ENCODE measurements at places on chromosomes 5 and 9. TPM values are rescaled to one million over a fixed set of nuclear protein-coding genes. Genes with fewer than 3 reads are reported as not detected.

- DNase-seq, result no peak
Measured at GRCh38 chr9:125904155-125904851, 157.1 kb downstream of the PBX3 start.

GPX8 gene
- 129 TPM for total RNA-seq

GRCh38 chr5:74067748-74068541 lies 441.9 kb downstream of the ARHGEF28 start:
- DNase-seq, result no peak

DNA sequence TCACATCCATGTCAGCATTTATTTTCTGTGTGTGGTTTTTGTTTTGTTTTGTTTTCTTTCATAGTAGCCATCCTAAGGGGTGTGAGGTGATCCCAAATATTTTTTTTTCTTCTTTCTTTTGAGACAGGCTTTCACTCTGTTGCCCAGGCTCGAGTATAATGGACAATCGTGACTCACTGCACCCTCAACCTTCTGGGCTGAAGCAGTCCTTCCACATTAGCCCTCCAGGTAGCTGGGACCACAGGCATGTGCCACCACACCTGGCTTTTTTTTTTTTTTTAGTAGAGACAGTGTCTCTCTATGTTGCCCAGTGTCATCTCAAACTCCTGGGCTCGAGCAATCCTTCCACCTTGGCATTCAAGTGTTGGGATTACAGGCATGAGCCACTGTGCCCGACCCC lies 59.1 kb downstream of the CDC42SE2 start:
- DNase-seq, result no peak

ZNF454 gene
- 0.72 TPM for total RNA-seq

DNA sequence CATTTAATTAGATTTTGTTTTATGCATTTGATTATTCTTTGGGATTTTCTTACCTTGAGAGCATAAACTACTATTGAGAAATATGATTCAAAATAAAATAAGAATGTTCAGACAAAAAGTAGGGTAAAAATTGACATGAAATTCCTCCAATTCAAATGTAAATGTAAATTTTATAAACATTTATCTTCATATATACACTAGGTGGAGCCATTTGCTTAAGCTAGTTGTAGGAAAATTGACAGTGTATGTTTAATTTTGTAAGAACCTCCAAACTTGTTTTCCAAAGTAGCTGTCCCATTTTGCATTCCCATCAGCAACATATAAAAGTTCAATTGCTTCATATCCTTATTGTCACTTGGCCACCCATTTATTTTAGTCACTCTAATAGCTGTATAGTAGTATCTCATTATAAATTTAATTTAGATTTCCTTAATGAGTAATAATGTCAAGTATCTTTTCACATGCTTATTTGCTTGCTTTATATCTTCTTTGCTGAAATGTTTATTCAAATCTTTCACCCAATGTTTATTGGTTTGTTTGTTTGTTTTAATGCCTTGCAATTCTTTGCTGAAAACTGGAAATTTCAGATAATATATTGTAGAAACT lies 37.6 kb upstream of the SLCO6A1 start:
- peak; percentile 17 for DNase-seq

DNA sequence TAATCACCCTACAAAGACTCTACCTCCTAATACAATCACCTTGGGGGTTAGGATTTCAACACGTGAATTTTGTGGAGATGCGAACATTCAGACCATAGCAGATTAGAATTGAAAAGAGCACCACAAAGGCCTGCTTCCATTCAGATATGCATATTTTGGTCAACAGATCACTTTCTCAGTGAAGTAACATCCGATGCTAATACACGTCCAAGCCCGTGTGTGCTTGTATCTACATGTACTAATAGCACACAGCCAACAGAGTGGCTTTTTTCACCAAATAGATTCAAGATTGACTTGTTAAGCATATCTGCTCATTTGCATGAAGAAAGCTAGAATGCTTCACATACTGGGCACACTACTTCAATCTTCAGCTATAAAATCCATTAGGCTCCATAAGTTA lies 35.6 kb upstream of the SSBP2 start:
- no peak for DNase-seq

DNA sequence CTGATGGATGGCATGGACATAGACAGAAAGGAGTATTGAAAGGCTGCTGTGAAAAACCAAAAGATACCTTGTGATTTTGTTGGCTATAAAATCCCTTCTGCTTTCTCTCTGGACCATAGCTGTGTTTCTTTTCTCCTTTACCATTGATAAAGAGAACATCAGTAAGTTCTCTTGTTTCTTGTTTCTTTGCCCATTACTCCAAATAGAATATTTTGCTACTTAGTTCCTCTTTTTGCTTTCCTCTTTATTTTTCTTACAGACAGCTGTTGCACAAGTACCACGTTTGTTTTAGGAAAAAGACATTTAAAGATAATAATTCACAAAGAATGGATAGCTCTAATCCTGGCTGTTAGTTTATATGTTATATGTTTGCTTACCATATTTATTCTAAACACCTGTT lies 1129.2 kb downstream of the DTWD2 start:
- no peak for DNase-seq

All from H4 (cell line).